Activated CD4-positive, alpha-beta T cell treated with anti-CD3 and anti-CD28 coated beads, Interleukin-2, amount 50 U/mL, for 1 hour (primary cell): ENCODE measurements at places on chromosomes 11 and 22.

GRCh38 chr11:114297806-114298709 lies 1.9 kb downstream of the NNMT start:
- DNase-seq: no peak

GRCh38 chr11:6635082-6635932 lies 16.1 kb upstream of the TPP1 start:
- DNase-seq: no peak

- no peak for DNase-seq
Observed at GRCh38 chr11:3046190-3046589, 11.0 kb downstream of the CARS1 start.

DNA sequence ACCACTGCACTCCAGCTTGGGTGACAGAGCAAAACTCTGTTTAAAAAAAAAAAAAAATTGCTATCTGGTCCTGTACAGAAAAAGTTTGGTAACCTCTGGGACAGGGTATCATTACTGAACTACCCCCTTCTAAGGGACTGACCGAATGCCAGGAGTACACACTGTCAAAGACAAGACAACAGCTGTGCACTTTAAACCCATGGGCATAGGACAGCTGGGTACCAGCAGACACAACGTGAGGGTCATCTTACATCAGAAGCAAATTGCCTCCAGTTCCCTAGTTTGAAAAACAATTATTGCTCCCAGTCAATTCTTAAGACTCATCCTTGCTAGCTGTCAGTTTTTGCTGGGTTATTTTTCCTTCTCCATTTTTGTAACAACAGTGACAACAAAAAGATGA lies 17.8 kb downstream of the CD59 start:
- DNase-seq: no peak

GRCh38 chr22:44448271-44448830 lies 49.7 kb downstream of the RTL6 start:
- DNase-seq: no peak

DNA sequence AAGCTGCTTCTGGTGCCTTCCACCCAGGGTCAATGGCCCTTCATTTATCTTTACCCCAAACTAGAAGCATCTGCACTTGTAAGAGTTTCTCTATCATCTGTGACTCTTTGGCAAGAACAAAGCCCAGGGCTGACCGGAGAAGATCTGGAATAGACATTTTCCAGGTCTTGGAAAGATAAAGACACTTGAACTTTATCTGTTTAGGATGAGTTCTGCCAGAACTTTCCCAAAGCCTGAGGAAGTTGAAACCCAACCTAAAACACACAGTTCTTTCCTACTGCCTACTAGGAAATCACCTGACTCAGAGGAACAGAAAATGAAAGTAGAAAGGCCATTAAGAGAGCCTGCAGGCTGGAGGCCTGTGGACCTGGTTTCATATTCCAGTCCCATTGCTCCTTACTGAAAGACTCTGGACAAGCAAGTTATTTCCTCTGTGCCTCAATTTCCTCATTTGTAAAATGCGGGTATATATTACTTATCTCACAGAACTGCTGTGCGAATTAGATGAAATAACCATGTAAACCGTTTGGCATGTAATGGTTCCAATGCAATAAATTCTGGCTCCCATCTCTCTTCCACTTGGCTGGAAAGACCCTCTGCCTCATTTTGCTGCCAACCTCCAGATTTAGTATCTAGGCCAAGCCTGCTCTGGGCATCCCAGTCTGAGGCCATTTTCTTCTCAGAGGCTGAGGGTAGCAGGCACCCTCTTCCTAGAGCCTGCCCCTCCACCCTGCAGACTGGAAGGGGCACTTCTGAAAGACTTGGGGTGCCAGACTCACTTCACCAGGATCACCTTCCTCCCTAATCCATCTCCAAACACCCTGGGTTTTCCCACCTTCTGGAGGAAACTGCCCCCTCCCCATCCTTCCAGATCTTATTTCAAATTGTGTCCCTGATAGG lies 1.2 kb downstream of the UBE2L6 start:
- no peak for DNase-seq

- no peak for DNase-seq
Observed at GRCh38 chr11:11043721-11044120, 185.9 kb upstream of the ZBED5 start.

- no peak for DNase-seq
Observed at GRCh38 chr11:2439820-2440219, 4.5 kb downstream of the TRPM5 start.

- no peak for DNase-seq
Observed at GRCh38 chr11:121143921-121144320, 42.9 kb downstream of the TECTA start.

DNA sequence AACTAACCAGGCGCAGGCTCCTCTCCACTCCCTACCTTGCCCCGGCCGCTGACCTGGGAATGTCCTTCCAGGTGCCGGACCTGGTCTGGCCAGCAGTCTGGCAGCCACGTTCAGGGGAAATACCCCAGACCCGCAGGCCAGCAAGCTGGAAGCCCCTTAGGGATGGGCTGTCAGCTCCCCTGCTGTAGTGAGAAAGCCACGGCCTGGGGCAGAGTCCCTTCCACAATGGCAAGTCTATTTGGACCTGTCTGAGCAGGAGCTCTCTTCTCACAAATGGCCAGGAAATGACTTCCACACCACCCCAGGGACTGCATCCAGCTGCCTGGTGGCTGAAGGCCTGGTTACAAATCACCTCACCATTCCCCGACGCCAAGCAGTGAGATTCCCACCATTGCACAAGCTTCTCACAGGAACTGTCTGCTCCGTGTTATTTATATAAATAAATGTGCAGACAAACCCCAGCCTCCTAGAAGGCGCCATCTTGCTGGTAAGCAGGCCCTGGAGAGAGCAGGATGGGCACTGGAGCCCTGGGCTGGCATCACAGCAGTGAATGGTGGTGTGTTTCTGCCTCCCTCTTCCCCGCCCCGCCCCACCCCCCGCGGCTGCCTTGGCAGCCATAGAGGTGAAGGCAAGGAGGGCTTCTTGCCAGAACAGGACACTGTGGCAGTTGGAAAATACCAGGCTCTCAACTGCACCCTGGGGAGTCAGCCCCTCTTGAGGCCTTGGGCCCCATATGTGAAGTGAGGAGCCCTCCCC lies 23.7 kb downstream of the RSPH14 start:
- no peak for DNase-seq

DNA sequence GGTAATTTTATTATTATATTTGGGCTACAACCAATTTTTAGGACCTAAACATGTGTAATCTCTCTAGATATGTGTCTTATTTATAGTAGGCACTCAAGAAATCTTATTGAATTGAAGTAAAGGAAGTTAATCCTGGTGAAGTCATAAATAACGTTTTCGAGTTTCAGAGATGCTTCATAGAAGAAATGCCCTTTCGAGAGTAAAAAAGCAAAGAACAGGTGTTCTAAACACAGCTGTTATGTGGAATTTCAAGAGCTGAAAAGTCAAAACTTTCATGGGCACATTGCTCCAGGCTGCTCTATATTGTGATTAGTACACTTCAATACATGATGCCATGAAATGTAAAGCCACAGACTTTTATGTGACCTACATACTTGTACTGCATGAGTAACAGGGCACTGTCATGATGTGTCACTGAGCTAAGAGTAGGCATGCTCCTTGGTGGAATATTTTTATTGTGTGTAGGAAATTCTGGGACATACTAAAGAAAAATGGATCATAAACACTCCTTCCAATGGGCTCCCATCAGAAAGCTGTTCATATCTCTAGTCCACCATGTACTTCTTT lies 7.2 kb upstream of the ELMOD1 start:
- no peak for DNase-seq

DNA sequence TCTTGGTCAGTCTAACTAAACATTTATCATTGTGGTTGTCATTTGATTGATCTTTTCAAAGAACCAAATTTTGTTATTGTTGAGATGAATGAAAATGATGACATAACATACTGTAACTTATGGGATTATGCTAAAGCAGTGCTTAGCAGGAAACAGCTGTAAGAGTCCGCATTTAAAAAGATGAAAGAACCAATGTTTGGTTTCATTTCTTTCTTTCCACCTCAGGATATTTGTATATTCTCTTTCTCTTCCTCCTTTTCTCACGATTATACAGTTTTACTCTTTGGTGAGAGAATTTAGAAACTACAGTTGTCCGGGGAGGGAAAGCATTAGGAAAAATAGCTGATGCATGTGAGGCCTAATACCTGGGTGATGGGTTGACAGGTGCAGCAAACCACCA lies 23.1 kb downstream of the PIH1D2 start:
- no peak for DNase-seq

GRCh38 chr11:76152741-76153570 lies 53.3 kb downstream of the WNT11 start:
- no peak for DNase-seq

- DNase-seq: no peak
Observed at GRCh38 chr11:87804176-87804575, 371.1 kb downstream of the RAB38 start.
